ENCODE measurements at places on chromosomes 11 and 22.

DNA sequence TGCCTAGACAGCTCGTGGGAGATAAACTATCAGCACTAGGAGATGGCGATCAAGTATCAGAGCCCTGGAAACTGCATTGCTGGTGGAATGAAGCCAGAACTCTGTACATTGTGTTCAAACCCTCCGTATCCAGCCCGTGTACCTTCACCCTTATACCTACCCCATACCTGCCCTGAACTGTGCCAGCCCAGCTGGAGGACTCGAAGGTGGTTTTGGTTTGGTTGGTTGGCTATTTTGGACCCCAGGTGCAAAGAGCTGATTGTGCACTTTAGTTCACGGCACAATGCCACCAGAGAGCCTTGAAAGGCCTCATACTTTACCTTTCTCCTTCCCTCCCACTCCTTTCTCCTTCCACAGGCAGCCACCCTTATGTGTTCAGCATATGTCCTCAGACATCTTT, 16.0 kb downstream of the FAM83F start:
- no peak for DNase-seq

DNA sequence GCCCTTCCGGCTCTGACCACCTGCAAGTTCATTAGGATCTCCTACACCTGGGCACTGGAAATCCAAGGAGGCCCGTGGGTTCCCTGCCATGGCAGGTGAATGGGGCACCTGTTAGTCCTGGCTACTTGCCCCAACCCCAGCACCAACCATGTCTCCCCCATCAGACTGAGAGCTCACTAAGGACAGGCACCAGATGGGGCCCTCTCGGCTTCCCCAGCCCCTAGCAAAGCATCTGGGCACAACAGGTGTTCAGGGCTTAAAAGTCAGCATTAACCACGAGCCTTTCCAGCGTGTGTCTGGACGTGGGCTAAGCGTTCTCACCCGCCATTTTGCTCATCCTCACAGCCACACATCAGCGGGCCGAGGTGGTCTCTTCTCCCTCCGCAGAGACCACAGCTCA, 2.2 kb downstream of the SULT4A1 start:
- no peak for DNase-seq

- no peak for DNase-seq
Measured at GRCh38 chr11:23990346-23991164, 506.3 kb upstream of the LUZP2 start.

GRCh38 chr22:47623066-47623762, 860.8 kb downstream of the TBC1D22A start:
- DNase-seq = no peak

DNA sequence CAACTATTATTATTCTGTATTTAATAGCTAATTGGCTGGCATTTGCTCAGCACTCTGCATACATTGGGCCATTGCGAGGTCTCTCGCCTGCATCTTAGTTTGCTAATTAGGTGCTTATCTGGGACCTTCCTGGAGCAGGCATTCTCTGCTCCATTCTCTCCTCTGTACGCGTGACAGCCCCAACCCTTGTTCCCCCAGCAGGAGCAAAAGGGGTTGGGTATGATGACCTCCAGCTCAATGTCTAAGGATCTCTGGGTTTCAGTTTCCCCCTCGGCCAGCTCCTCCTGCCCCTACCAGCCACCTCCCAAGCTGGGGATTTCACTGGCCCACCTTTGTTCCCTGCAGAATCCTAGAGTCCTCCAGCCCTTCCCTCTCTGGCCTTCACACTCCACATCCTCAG, 9.7 kb upstream of the LGALS2 start:
- DNase-seq = no peak

GRCh38 chr11:86663761-86664160, 8.7 kb downstream of the ME3 start:
- no peak for DNase-seq

- no peak for DNase-seq
Measured at GRCh38 chr11:98194611-98195010, 826.1 kb upstream of the CNTN5 start.

DNA sequence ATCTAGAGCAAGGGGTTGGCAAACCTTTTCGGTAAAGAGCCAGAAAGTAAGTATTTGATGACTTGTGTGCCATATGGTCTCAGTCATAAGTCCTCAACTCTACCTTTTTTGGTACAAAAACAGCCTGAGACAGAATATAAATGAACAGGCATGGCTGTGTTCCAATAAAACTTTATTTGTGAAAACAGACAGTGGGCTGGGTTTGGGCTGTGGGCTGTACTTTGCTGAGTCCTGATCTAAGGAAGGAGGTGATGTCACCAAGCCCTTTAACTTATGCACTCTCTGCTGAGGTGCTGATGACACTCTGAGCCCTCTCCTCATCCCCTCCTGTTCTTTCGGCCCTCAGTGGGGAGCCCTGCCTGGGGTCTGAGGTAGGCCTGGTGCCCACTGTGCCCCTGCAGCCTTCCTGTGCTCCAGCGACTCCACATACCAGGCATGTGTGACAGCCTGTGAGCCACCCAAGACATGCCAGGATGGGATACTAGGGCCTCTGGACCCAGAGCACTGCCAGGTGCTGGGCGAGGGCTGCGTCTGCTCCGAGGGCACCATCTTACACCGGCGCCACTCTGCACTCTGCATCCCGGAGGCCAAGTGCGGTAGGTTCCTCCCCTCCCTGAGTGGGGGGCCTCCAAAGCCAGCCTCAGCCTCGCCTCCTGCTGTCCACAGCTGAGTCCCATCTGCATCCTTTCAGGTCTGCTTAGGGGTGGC, 85.9 kb upstream of the MYOD1 start:
- DNase-seq = no peak

- DNase-seq = no peak
Measured at GRCh38 chr11:88064097-88064705, 111.0 kb downstream of the RAB38 start.

- DNase-seq = no peak
Measured at GRCh38 chr11:68340784-68341556, 28.6 kb downstream of the LRP5 start.

GRCh38 chr11:94853836-94854235, 85.7 kb downstream of the AMOTL1 start:
- DNase-seq = no peak

GRCh38 chr11:99148352-99148751, 127.6 kb downstream of the CNTN5 start:
- no peak for DNase-seq

GRCh38 chr11:57210781-57211180, 26.3 kb downstream of the APLNR start:
- no peak for DNase-seq

GRCh38 chr11:124174001-124174583, 9.1 kb upstream of the OR10D3 start:
- DNase-seq = no peak

GRCh38 chr11:126433244-126433846, 77.9 kb downstream of the ST3GAL4 start:
- DNase-seq = no peak

DNA sequence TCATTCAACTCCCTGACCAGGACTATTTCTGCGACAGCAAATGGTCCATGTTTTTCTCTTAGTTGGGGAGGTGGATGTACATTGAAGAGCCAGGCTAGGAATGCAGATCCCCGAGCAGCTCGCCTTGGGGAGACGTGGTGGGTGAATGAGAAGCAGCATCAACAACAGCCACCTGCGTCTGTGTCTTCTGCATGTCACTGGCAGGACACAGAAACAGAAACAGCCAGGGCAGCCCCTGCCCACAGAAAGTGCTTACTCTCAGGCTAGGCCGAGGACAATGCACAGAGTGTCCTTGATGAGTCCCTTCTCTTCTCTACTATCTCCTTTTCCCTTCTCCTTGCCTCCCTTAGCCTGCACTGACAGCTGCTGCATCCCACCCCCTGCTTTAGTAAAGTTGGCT, 541.9 kb upstream of the CADM1 start:
- no peak for DNase-seq

- DNase-seq = no peak
Measured at GRCh38 chr11:86421946-86422345, 47.3 kb downstream of the CCDC81 start.

DNA sequence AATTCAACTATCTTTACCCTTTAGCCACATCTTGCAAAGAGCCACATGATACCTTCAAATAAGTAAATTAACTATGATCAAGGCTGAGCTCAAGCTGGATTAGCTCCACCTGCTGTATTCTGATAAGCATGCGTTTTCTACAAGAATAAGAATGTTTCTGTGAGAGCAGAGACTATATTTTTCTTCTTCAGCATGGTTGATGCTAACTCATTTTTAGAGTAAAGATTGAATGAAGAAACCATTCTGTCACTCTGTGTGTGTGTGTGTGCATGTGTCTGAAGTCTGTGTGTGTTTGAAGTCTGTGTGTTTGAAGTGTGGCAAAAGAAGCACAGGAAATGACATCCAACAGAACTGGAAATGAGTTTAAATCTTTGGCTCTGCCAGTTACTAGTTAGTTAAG, 12.0 kb upstream of the LAYN start:
- DNase-seq = no peak

GRCh38 chr22:46081831-46082210, 68.5 kb upstream of the PPARA start:
- DNase-seq = no peak

GRCh38 chr11:15716550-15716949, 601.8 kb downstream of the INSC start:
- DNase-seq = no peak

GRCh38 chr11:13972043-13972910, 9.8 kb downstream of the SPON1 start:
- DNase-seq = no peak
